ENCODE measurements at places on chromosomes 7 and 10.

- no peak for DNase-seq
Measured at GRCh38 chr7:101582971-101583370, 46.1 kb downstream of the MYL10 start.

DNA sequence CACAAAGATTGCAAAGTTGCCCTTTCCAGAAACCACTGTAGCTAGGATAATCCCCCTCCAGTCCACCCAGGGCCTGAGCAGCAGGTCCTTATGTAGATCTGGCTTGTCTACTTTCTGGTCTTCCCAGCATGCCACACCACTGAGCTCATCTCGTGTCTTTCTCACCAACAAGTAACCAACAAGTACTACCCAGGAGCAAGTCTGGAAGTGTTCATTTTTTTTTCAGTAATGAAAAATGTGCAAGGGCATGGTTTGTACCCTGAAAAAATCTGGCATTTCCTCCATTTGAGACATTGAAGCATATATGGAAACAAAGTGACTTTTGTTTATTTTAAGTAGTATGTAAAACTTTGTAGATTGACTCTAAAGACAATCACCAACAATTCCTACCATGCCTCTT, 120.8 kb downstream of the INHBA start:
- DNase-seq: no peak

DNA sequence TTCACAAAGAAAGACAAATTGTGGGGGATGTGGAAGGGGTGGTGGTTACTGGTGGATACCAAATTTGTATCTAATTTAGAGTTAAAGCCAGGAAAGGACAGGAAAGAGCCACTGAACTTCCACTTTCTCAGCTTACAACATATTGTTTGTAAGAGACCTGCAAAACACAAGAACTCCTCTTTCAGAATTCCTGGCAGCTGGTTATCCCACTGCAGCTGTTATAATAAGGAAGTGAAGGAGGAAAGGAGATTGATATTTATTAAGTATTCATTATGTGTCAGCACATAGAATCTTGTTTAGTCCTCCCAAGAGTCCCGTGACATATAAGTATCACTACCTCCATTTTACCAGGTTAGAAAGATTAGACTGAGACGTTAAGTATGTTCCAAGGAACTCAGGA, 481.7 kb downstream of the PHTF2 start:
- DNase-seq: no peak

DNA sequence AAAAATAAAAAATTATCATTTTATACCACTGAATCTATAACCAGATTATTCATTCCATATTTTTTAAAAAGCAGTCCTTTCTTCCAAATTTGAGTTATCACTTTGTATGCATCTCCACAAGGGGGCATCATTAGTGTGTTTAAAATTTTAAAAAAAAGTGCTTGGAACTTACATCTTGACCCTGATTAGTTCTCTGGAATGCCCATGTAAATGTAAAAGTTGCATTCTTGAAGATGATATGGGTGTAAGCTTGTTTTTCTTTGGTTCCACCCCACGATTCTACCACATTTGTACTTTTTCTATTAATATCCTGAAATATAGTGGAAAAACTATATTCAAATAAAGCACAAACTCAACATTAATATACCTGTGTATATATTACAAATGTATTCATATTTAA, 144.9 kb downstream of the ELAPOR2 start:
- DNase-seq: no peak

DNA sequence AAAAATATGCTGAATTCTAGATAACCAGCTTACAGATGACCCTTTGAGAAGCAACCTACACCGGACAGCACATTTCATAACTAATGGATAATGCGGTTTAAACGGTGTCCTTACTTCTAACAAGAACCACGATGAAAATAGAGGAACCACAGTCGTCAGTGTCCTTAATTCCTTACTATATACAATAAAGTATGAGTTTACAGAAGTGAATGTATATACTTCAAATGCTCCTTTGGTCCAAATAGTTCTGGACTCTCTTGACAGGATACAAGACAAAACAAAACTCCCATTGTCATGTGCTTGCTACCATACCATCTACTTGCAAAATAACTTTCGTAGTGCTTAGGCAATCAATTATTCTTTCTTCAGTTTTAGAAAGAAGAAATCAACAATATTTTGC, 2.4 kb downstream of the NAMPT start:
- no peak for DNase-seq

DNA sequence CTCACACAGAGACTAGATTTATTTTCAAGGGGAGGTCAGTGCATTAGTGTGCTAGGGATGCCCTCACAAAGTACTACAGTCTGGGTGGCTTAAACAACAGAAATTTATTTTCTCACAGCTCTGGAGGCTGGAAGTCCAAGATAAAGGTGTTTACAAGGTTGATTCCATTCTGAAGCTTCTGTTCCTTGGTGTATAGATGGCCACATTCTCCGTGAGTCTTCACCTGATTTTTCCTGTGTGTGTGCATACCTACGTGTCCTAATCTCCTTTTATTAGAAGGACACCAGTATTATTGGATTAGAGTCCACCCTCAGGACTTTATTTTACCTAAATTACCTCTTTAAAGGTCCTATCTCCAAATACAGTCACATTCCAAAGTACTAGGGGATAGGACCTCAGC, 91.7 kb upstream of the FRMD4A start:
- no peak for DNase-seq

GRCh38 chr10:10911471-10911921, 106.2 kb upstream of the CELF2 start:
- no peak for DNase-seq

DNA sequence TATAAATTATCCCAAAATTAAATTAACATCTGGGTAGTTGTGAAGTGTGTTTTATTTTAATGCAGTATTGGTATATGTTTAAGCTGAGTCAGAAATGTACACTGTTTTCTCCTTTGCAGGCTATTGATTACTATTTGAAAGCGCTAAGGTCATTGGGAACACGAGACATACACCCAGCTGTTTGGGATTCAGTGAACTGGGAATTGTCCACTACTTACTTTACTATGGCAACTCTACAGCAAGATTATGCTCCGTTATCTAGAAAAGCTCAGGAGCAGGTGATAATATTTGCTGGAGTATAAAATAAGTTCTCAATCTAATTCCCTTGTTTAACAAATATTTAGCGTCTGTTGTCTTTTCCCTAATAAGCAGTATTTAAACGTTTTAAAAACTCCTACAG, 27.9 kb downstream of the EDRF1 start:
- DNase-seq: no peak

- no peak for DNase-seq
Measured at GRCh38 chr7:86965727-86966120, 93.7 kb downstream of the ELAPOR2 start.

DNA sequence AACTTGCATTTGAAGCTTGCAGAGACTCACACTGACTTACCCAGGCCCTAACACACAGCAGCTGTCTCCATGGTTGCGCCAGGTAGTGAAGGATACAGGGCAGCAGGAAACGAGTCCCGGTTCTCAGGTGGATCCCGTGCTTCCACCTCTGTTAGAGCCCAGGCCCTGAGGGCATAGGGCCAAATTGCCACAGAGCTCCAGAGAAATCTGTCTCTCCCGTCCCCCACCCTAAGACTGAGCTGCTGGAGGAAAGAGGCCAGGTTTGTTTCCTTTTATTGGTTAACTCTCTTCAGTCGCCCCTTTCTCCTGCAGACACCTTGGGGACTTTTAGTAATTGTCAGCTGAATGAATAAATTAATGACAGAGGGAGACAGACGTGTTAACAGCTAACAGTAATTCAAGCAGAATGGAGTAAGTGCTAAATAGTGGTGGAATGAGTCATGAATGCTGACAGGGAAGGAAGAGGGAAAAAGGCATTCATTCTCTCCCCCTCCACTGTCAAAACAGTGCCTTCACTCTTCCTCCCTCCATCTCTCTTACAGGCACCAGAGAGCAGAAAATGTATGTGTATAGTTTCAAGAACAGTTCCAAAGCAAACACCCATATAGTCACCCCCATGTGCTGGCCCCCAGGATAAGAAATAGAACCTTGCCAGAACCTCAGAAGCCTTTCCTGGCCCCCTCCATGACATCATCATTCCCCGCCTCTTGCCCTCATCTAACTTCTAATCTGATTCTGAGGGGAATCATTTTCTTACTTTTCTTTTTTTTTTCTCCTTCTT, 16.8 kb upstream of the DLG5 start:
- no peak for DNase-seq

DNA sequence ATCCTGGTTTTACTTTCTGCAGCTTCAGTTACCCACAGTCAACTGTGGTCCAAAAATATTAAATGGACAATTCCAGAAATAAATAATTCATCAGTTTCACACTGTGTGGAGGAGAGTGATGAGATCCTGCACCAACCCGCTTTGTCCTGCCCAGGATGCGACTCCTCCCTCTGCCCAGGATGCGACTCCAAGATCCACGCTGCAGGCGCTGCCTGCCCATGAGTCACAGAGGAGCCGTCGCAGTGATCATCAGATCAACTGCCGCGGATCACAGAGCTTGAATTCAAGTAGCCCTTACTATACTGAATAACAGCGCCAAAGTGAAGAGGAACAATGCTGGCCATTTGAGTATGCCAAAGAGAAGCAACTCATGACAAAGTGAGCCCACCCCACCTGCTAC, 61.5 kb downstream of the GRB10 start:
- DNase-seq: no peak

GRCh38 chr7:78769481-78770101, 683.9 kb downstream of the MAGI2 start:
- DNase-seq: no peak
